ENCODE measurements at places on chromosomes 13 and 19. TPM values are rescaled to one million over a fixed set of nuclear protein-coding genes. Genes with fewer than 3 reads are reported as not detected.
A peak's percentile ranks its signal among the peaks of the same experiment; 100 is the strongest.

DNA sequence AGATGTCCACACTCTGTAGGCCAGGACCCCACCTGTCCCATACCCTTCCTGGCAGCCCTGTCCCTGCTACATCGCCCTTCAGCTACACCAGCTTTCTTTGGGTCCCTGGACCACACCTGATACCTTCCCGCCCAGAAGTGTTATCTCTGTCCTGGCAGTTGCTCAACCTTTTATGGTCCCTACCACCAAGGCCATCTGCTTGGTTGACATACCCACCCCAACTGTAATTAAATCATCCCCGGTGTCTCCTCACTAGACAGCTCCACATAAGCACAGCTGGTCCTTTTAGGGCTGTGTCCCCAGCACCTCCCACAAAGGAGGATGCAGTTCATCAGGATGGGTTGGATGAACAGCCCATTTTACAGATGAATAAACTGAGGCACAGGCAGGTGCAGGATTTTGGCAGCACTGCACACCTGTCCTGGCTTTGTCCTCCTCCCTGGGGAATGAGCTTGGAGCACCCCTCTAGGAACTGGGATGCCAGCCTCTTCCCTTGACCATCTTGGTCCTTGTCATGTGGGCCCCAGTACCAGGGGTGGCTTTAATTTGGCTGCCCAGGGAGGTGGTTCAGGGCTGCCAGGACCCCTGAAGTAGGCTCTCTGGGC lies 12.9 kb downstream of the NACC1 start:
- H3K36me3 ChIP-seq = no peaks in the 10 kb centered on the region
- H3K4me1 ChIP-seq = peaks cover 8% of the 10 kb centered on the region
- no peak overlapping the region for H3K4me3 ChIP-seq
- H3K27me3 ChIP-seq = no peaks in the 10 kb centered on the region
- DNase-seq = no peak

GRCh38 chr13:22240716-22241115 lies 569.8 kb downstream of the FGF9 start:
- no peaks in the 10 kb centered on the region for H3K27me3 ChIP-seq
- H3K36me3 ChIP-seq = no peaks in the 10 kb centered on the region
- DNase-seq = no peak
- H3K4me3 ChIP-seq = no peak overlapping the region
- no peaks in the 10 kb centered on the region for H3K4me1 ChIP-seq

DNA sequence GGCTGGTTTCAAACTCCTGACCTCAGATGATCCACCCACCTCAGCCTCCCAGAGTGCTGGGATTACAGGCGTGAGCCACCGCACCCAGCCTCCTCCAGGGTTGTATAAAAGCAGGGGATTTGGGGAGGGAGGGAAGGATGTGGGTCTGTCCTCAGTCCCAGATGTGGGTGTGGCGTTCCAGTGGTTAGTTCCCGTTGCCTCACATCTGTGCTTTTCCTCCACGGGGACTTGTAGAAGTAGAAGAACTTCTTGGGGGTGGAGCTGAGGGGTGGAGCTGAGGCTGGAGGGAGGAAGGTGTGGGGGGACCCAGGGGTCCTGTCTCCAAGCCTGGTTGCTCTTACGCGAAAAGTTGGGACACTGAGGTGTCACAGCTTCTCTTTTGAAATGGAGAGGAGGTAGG lies 514 bp upstream of the MCEMP1 start:
- DNase-seq = peak; percentile 51
- H3K4me1 ChIP-seq = no peaks in the 10 kb centered on the region
- H3K36me3 ChIP-seq = no peaks in the 10 kb centered on the region
- H3K27me3 ChIP-seq = no peaks in the 10 kb centered on the region

- peaks cover 4% of the 10 kb centered on the region for H3K4me1 ChIP-seq
- H3K27ac ChIP-seq = no peak overlapping the region
- no peaks in the 10 kb centered on the region for H3K36me3 ChIP-seq
- no peaks in the 10 kb centered on the region for H3K27me3 ChIP-seq
Measured at GRCh38 chr13:40433577-40433976, 232.9 kb downstream of the FOXO1 start.

DNA sequence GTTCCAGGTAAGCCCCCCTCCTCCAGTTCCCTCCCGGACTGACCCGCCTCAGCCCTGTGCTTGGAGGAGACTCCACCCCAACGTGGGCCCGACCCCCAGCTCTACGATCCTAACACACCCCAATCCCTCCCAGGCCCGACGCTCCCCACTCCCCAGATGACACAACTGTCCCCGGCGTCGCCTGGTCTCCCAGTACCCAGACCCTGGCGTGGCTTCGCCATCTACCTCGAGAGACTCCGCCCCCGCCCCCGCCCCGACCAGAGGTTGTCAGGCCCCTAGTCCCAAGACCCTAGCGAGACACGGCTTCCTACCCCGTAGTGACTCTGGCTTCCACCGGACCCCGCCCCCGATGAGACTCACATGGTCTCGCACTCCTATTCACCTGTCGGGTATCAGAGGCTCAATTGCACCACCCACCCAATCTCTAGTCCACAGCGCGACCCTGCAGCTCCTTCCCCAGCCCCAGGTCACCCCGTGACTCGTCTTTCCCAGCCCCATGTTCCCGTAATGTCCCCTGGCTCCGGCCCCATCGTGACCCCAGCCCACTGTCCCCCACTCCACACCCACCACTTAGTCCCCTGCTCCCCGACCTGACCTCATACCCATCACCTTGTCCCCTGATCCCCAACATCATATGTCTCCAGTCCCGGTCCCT lies 2.9 kb downstream of the CD37 start:
- peaks cover 14% of the 10 kb centered on the region for H3K4me1 ChIP-seq
- no peak overlapping the region for H3K27ac ChIP-seq
- H3K36me3 ChIP-seq = no peaks in the 10 kb centered on the region
- H3K4me3 ChIP-seq = no peak overlapping the region
- DNase-seq = no peak
- H3K27me3 ChIP-seq = no peaks in the 10 kb centered on the region

DNA sequence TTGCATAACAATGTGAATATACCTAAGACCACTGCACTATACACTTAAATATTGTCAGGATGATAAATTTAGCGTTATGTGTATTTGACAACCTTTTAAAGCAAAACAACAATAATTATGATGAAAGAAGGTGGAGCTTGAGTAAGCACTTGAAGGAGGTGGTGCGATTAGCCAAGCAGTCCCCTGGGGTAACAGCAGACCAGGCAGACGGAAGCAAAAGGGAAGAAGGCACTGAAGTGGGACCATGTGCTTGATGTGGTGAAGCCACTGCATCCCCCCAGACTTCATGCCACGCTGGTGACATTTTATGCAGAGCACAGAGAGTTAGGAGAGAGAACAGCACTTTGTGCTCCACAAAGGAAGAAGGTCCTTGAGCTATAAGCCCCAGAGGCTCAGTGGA lies 58.3 kb upstream of the ZNF507 start:
- no peak overlapping the region for H3K4me3 ChIP-seq
- H3K27ac ChIP-seq = no peak overlapping the region
- no peaks in the 10 kb centered on the region for H3K36me3 ChIP-seq
- H3K27me3 ChIP-seq = peaks cover 8% of the 10 kb centered on the region

- peaks cover 23% of the 10 kb centered on the region for H3K4me1 ChIP-seq
- no peaks in the 10 kb centered on the region for H3K27me3 ChIP-seq
- no peaks in the 10 kb centered on the region for H3K36me3 ChIP-seq
- H3K27ac ChIP-seq = peak overlapping the region; percentile 74
Measured at GRCh38 chr19:16457195-16457953, 14.4 kb downstream of the EPS15L1 start.

- no peak overlapping the region for H3K27ac ChIP-seq
- DNase-seq = no peak
- no peak overlapping the region for H3K4me3 ChIP-seq
- no peaks in the 10 kb centered on the region for H3K36me3 ChIP-seq
- no peaks in the 10 kb centered on the region for H3K4me1 ChIP-seq
Measured at GRCh38 chr19:33689868-33690267, 68.1 kb downstream of the CHST8 start.

DNA sequence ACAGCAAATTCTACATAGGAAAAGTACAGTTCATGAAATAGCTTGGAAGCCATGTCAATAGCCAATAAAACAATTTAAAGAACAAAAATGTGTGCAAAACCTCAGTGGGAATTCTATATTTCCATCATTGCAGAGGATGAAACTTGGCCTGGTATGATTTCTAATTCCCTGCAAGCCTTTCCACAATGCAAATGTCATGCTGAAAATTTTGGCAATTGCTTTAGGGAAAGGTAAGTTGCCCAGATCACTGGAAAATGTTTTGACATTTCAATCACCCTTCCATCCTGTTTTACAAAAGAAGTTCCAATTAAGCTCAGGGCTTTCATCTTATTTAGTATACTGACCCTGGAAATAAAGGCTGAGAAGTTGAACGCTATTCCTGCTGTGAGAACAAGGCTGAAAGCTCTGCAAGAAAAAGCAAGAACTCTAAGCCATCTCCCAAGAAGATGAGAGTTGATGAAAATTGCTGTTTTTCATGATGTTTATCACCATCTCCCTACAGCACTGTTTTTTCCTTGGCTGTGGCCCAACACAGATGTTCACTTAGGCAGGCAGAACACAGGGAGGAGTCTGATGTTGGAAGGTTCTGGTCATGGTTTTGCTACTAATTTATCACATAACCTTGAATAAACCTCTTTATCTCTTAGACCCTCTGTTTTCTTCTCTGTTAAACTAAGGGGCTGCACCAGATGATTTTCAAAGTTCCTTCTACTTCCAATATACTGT lies 263.7 kb downstream of the KCTD12 start:
- no peak overlapping the region for H3K27ac ChIP-seq
- no peaks in the 10 kb centered on the region for H3K4me1 ChIP-seq
- H3K27me3 ChIP-seq = no peaks in the 10 kb centered on the region
- H3K36me3 ChIP-seq = no peaks in the 10 kb centered on the region
- no peak overlapping the region for H3K4me3 ChIP-seq
- no peak for DNase-seq

DNA sequence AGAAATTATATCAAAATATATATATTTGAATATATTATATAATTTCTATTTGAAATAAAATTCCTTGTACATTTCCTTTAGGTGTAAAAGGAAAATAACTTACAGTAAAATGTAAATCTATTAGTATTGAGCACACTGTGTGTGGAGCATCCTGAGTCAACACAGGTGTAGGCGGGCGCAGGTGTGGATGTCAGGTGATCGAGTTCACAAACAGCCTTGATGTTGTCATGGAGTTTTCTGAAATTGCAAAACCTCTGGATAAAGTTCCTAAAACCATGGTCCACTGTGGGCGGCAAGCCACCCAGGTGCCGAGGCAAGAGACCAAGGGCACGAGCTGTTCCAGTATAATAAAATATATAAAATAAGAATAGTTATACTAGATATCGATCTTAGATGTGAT lies 27.7 kb upstream of the MCF2L start:
- H3K36me3 ChIP-seq = no peaks in the 10 kb centered on the region
- no peak for DNase-seq
- H3K4me1 ChIP-seq = peaks cover 12% of the 10 kb centered on the region
- H3K27ac ChIP-seq = no peak overlapping the region
- H3K27me3 ChIP-seq = no peaks in the 10 kb centered on the region

- H3K27ac ChIP-seq = no peak overlapping the region
- H3K36me3 ChIP-seq = no peaks in the 10 kb centered on the region
- H3K4me1 ChIP-seq = peaks cover 45% of the 10 kb centered on the region
- no peaks in the 10 kb centered on the region for H3K27me3 ChIP-seq
- H3K4me3 ChIP-seq = no peak overlapping the region
Measured at GRCh38 chr19:3338541-3339181, 27.7 kb upstream of the NFIC start.

DNA sequence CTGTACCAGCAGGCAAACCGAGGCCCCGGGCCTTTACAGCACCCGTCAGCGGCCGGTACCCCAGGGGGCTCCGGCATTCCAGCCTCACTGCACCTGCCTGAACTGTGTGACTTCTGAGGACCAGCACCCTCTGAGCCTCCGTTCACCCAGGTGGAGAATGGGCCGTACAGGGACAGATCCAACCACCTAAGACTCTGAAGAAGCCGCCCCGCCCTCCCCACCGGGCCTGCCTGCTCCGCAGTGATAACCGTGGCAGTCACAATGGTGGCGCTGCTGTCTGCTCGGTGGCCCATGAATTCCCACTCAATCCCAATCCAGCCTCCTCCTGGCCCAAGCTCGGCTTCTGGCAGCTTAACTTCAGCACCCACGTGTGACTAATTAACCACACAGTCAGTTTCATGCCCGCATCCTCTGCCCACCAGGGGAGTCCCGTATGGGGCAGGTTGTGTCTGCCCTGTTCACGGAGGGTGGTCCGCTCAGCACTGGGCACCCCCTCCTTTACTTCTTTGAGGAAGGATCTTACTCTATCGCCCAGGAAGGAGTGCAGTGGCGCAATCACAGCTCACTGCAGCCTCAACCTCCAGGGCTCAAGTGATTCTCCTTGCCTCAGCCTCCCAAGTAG lies 3.4 kb downstream of the TCF3 start:
- H3K4me3 ChIP-seq = no peak overlapping the region
- H3K36me3 ChIP-seq = peaks cover 39% of the 10 kb centered on the region
- DNase-seq = no peak
- H3K4me1 ChIP-seq = peaks cover 13% of the 10 kb centered on the region
- no peaks in the 10 kb centered on the region for H3K27me3 ChIP-seq
- no peak overlapping the region for H3K27ac ChIP-seq

GRCh38 chr19:47427241-47428176 lies 8.2 kb upstream of the MEIS3 start:
- H3K4me3 ChIP-seq = no peak overlapping the region
- DNase-seq = no peak
- peaks cover 38% of the 10 kb centered on the region for H3K27me3 ChIP-seq
- H3K27ac ChIP-seq = no peak overlapping the region

GRCh38 chr13:76667551-76667950 lies 218.7 kb downstream of the KCTD12 start:
- DNase-seq = no peak
- H3K4me1 ChIP-seq = peaks cover 4% of the 10 kb centered on the region
- no peak overlapping the region for H3K4me3 ChIP-seq
- H3K36me3 ChIP-seq = no peaks in the 10 kb centered on the region

- H3K36me3 ChIP-seq = no peaks in the 10 kb centered on the region
- H3K27me3 ChIP-seq = no peaks in the 10 kb centered on the region
- no peak overlapping the region for H3K27ac ChIP-seq
Measured at GRCh38 chr13:90493667-90494066, 853.8 kb upstream of the MIR17HG start.

- no peaks in the 10 kb centered on the region for H3K4me1 ChIP-seq
- no peaks in the 10 kb centered on the region for H3K36me3 ChIP-seq
- H3K27me3 ChIP-seq = no peaks in the 10 kb centered on the region
- no peak overlapping the region for H3K4me3 ChIP-seq
- H3K27ac ChIP-seq = no peak overlapping the region
- DNase-seq = no peak
Measured at GRCh38 chr13:85638815-85639393, 160.3 kb downstream of the SLITRK6 start.

STK11 gene
- 47.8 TPM for total RNA-seq

CGB3 gene
- total RNA-seq = not detected

KIR3DL2 gene
- total RNA-seq = not detected

NOP53 gene
- 199 TPM for total RNA-seq

PLK5 gene
- not detected for total RNA-seq
